KBM-7 (cell line): ENCODE measurements at places on chromosomes 4 and X.

DNA sequence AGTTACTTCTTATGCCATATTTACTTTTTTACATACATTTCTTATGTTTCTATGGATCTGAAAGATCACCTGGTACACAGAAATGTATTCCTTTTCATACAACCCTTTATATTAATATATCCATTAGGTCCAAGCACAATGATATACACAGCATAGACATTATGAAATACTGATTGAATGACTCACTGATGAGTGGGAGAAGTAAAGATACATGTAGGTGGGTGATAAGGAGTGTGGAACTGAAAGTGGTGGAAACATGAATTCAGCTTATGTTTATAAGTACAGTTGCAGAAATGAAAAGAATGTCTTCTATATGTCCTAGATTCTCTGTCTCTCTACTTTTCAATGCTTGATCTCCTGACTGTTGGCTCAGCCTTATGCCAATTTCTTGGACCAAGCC, 87.9 kb downstream of the YIPF7 start:
- no peak for DNase-seq

DNA sequence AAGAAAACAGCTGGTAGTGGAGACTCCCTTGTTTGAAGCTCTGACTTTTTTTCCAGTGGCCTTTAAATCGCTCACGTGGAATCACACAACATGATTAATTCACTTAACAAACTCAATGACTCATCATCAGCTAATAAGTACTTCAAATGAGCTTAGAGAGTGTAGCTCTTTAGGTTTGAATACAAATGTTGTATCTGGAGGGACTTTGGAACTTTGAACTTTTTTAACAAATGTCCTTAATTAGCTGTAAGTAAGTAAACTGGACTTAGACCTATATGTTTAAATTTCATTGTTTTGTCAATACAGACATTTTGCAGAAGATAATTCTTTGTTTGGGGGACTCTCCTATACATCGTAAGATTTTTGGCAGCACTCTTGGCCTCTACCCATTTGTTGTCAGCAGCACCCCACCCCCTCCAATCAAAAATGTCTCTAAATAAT, 581.1 kb downstream of the SPRY1 start:
- no peak for DNase-seq

DNA sequence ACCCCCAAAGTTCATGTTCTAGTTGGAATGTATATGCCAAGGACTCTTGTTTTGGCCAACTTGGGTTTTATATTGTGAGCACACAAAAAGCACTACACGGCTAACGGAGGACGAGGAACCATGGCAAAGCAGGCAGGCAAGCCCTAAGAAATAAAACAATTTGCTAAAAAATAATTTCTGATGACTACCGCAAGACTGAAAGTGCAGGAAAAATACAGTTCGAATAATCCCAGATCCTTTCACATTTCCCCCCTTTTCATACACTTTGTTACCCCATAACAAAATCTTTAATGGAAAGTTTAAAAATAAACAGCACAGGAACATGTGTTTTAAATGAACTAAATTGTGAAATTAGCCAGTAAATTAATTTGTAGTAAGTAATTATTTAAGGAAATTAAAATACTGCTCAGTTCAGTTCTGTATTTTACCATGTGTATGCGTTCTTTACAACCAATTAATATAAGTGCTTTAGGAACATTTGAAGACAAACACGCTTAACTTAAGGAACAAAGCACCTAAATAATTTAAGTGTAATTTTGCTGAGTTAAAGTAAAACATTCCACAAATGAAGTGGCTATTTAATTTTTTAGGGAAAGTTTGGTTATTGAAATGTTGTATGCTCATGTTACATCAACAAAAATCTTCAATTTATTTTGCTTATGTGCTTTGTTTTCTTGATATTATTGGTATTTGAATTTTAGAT, 12.4 kb upstream of the PITX2 start:
- no peak for DNase-seq

- no peak for DNase-seq
Measured at GRCh38 chr4:140448162-140448561, 20.7 kb upstream of the CLGN start.

DNA sequence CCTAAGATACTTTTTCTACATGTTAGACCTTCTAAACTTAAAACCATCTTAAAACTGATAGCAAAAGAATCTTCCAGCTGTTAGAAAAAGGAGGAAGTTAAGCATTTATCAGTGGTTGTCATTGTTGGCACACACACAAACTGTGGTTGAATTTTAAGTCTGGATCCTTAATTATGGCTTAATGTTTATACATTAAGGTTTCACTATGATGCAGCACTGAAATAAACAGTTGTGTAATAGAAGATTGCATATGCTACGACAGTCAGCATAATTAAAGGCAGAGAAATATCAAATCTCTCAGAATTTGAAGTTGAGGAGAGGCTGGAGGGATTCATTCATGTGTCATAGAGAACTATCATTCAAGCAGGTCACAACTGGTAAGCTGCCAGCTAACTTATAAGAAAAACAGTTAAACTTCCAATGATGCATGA, 32.3 kb downstream of the ADGRA3 start:
- DNase-seq, result peak; percentile 76

- DNase-seq, result no peak
Measured at GRCh38 chr4:148025981-148026380, 294.1 kb downstream of the ARHGAP10 start.

DNA sequence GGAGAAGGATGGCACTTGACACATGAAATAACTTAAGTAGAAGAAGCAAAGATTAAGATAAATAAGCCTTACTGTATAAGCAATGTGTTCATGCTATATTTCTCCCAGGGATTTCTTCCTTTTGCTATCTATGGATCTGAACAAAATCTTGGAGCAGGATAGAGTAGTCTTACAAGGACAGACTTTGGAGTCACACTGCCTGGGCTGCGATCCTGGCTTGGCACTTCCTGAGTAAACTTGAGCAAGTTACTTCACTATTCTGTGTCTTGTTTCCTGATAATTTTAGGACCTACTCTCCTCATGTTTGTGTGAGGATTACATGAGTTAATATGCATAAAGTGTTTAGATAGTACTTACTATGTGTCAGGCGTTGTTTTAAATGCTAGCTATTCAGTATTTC, 340.0 kb upstream of the MAOA start:
- DNase-seq, result no peak

GRCh38 chr4:126916049-126916625, 716.6 kb upstream of the INTU start:
- no peak for DNase-seq

DNA sequence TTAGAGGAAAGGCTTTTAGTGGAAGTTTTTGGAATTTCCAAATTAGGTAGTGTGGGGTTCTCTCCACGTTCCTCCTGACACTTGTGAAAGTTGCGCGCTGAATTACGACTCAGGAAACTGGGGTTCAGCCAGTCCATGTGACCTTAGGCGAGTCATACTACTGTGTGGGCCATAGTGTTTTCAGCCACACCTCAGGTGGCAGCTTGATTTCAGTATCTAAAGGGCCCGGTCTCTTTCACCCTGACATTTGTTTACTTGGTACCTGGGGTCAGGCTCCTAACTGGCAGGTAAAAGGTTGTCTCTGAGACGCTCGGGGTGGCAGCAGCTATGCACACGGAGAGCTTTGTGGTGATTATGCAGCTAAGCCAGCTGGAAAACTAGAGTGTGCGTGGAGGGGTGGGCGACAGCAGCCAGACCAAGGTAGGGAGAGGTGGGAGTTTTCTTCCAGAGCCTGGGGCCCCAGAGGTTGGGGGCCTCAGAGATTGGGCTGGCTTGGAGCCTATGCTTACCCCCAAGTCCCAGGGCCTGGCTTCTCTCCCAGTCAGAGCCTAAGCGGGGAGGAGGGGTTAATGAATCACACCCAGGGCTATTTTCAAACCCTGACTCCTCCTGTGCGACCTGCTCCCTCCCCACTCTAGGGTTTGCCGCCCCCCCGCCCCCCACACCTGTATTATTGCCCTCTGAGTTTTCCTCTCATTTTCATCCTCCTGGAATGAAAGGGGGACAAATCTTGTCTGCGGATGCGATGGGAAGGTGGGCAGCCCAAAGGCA, 47.2 kb downstream of the STARD8 start:
- DNase-seq, result no peak

GRCh38 chr4:74083546-74083945, 15.4 kb downstream of the CXCL2 start:
- DNase-seq, result no peak

DNA sequence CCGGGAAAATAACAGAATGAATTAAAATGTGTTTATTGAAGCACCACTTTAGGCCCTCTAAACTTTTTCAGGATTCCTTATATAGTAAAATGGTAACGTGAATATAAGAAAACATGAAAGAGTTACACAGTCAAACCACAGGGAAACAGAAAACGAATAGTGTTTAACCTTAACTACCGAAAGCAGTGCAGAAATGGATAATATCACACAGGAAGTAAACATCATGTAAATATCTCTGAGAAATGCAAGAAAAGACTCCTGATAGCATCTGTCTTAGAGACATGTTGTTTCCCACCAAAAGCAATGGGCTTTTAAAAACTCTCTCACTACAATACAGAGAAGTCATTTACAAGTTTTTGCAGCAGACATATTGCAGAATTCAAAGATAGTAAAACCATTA, 323.9 kb upstream of the CXXC4 start:
- DNase-seq, result no peak

GRCh38 chrX:43682726-43683125, 26.6 kb downstream of the MAOA start:
- no peak for DNase-seq

GRCh38 chr4:74531963-74532794, 87.2 kb downstream of the AREG start:
- peak; percentile 47 for DNase-seq
